ENCODE measurements at places on chromosomes 3 and 15.
A peak's percentile ranks its signal among the peaks of the same experiment; 100 is the strongest.

DNA sequence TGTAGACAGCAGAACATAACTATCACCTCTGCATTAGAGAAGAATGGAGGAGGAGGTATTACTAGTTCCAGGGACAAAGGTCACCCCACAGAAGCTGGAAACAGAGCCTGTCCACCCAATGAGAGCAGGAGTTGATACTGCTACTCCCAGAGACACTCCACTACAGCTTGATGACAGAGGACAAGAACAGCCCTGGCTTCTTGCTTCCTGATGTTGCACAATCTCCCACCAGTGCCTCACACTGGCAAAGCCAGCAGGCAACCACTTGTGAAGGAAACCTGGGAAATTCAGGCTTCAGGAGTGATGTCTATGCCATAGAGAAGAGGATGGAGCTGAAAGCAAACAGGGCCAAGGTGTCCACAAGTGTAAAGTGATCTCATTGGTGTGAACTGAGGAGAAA lies 78.0 kb upstream of the POU1F1 start:
- no peak for DNase-seq

GRCh38 chr15:94383706-94384105 lies 152.3 kb downstream of the MCTP2 start:
- DNase-seq: no peak

DNA sequence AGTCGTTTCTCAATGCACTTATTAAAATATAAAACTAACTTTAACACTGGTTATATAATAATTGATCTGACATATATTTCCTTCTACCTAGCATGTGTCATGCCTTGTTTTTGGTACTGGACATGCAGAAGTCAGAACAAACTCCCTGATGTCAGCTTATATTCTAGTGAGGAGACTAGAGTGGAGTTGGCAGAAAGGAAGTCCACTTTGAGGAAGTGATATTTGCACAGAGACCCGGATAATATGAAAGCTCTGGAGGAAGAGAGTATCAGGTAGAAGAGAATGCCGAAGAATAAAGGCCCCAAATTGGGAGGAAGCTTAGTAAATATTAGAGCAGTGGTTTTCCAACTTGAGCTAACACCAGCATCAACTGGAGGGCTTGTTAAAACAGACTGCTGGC lies 24.6 kb upstream of the ZNF280D start:
- no peak for DNase-seq

DNA sequence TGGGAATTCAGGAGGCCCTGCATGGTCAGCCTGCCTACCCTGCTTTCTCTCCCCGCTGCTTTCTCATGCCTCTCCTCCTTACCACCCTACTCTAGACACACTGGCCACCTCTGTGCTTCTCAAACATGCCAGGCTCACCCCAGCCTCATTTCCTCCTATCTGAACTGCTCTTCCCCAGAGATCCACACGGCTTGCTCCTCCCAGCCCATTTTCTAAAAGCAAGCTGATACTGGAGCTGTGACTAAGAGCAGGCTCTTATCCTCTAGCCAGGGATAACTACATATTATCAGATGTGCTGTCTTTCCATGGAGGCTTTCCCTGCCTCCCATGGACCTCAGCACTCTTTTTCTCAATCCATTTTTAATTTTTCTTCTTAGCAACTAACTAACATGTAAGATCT lies 85.9 kb downstream of the BOC start:
- DNase-seq: no peak

DNA sequence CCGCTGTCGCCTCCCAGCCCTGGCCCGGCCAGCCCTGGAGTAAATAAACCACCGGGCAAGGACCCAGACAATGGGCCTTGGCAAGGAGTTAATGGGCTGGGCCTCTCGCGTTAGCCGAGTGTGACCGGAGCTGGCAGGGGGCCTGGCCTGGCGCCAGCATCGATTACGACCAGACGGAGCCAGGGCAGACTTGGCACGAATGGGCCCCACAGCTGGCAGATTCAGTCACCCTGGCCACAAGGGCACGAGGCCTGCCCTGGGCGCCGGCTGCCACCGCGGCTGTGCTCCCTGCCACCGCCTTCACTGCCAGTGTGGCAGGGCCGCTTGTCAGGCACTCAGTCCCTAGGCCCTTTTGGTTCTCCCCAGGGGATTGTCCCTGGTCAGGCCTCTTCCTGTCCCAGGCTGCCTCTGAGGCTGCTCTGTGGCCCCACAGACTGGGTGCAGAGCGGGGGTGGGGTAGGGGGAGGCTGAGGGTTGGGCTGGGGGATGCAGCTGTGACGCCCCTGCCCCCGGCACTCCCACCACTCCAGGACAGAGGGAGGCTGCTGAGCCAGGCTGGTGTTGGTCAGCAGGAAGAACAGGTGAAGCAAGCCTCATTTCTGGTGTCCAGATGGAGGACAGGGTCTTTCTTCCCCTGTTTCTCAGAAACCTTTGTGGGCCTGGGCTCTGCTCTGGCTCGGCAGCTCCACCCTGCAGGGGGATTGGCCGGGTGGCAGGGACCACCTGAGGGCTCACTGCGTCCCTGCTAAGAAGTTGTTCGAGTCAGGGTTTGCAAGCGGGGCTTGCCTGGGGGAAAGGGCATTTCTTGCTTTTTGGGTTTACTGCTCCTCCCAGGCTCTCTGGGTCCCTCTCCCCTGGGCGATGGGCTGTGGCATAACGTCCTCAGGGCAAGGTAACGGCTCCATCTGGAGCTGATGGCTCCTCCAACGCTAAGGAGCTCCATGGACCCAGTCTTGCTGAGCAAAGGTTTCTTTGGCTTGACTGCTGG lies 30.5 kb upstream of the SRP14 start:
- peak; percentile 90 for DNase-seq

DNA sequence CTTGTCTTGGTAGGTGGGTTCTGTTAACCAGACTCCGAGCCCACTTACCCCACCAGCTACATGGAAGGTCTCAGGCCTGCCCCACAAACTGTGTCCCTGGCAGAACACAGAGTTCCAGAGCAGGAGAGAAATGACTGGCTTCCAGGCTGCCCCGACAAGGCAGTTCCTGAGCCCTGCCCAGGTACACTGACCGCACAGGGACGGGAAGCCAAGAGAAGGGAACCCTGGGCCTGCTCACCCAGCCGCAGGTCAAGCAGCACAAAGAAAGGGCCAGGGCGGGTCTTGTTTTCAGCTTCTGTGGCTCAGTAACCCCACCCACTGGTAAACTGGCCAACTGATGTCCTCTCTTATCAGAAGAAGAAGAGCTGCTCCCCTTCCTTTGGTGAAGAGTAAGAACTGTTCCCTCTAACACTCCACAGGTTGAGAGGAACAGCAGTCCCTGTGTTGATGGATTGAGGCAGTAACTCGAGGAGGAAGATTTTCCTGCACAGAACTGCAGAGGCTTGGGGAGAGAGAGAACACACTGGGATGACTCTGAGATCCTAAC lies 68.4 kb downstream of the CRTC3 start:
- no peak for DNase-seq

- no peak for DNase-seq
Measured at GRCh38 chr15:86855307-86856291, 775.9 kb downstream of the AGBL1 start.

GRCh38 chr3:172319595-172319994 lies 128.7 kb downstream of the GHSR start:
- no peak for DNase-seq

GRCh38 chr3:134516905-134517304 lies 31.0 kb downstream of the CEP63 start:
- no peak for DNase-seq

GRCh38 chr15:89307791-89308190 lies 26.8 kb downstream of the POLG start:
- DNase-seq: no peak

GRCh38 chr3:33315826-33316225 lies 38.6 kb downstream of the FBXL2 start:
- no peak for DNase-seq

GRCh38 chr3:150876611-150877265 lies 28.5 kb downstream of the MINDY4B start:
- no peak for DNase-seq

DNA sequence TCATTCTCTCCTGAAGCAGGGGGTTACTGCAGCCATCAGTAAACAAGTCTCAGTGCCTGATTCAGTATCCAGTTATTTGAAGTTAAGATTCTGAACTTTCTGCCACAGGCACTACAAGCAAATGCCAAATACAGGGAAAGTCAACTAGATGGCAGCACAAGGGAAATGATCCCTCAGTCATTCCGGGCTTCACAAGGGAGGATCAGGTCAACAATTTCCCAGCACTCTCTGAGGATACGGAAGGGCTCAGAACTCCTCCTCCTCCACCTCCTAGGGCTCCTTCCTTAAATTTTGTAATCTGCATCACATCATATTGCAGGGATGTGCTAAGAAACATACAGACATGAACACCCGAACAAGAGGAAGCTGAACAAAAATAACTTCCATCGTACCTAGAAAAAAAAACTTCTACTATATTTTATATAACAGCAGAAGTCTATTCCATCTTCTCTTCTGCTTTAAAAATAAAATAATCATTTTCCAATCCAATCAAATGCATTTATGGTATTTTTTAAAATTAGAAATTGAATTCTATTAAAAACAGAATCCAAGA lies 187.1 kb downstream of the FMN1 start:
- DNase-seq: no peak

GRCh38 chr3:149581248-149581647 lies 76.6 kb downstream of the WWTR1 start:
- DNase-seq: no peak

DNA sequence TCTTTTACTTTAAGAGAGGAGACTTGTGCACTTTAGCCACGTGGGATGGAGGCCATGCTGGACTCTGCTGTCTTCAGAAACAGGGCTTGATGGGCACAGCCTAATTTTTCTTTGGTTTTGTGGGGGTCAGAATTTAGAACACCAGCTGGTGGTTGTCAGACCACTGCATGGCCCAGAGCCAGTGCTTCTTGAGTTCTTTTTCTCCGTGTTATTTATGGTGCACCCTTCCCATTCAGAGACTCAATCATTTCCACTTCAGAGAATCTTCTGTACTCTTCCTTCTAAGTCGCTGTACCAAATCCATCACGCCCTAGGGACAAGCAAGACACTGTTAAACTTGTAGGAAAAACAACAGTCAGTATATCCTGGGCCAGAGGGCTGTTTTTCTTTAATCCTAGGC lies 20.1 kb downstream of the PRR23A start:
- DNase-seq: no peak

GRCh38 chr15:84915606-84915958 lies 31.1 kb downstream of the SLC28A1 start:
- DNase-seq: no peak

- DNase-seq: no peak
Measured at GRCh38 chr3:126536126-126536525, 12.2 kb downstream of the CHST13 start.

- DNase-seq: no peak
Measured at GRCh38 chr3:12421132-12421531, 63.1 kb upstream of the TSEN2 start.

GRCh38 chr3:15284121-15284889 lies 48.1 kb downstream of the SH3BP5 start:
- DNase-seq: peak; percentile 69

DNA sequence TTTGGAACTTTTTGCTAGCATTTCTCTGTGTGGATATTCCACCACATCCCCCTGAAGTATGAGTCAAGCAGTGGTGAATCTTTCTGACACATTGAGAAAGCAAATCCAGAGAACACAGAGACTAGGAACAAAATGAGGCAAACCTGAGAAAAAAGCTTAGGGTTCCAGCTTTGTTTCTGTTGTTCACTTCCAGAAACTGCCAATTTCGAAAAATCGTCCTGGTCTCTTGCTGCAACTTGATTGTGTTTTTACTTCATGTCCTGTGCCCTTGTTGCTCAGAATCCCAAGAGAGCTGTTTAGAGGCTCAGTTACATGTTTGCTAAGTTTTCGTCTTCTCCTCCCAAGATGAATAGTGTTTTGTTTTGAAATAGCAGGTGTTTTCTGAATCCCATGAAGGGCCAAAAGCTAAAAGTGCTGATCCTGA lies 13.7 kb downstream of the MAP2K1 start:
- no peak for DNase-seq

DNA sequence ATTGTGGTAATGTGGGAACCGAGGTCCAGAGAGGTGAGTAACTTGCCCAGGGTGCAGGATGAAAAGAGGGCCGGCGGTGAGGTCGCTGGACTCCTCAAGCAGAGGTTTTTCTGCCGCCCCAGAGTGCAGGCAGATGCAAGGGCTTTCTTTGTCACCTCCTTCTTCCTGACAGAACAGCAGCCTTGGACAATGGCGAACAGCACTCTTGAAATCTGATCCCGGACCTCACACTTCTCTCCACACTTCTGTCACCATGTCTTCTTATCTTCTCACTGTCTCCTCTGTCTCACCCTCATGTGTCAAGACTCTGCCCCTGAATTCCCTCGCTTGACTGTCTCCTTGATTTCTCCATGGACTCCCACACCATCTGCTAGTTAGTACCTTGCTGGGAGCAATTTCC lies 15.4 kb upstream of the VPS8 start:
- DNase-seq: no peak

- DNase-seq: peak; percentile 76
Measured at GRCh38 chr3:5426094-5426883, 238.8 kb downstream of the EDEM1 start.

DNA sequence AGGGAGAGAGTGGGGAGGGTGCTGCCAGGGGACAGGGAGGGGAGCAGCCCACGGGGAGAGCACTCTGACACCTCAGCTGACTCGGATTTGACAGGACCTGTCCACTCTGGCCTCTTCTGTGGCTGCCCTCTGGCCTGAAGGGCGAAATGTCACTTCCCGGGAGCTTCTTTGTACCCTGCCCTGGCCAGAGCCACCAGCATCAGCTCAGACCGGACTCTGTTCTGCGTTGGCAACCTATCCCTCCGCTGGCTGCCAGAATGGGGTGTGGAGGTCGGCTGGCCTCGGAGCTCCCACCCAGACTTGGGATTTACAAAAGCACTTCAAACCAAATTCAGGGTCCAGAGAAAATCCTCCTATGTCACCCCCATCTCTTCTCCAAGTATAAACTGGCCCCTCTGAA lies 336.7 kb upstream of the FRG2C start:
- no peak for DNase-seq

DNA sequence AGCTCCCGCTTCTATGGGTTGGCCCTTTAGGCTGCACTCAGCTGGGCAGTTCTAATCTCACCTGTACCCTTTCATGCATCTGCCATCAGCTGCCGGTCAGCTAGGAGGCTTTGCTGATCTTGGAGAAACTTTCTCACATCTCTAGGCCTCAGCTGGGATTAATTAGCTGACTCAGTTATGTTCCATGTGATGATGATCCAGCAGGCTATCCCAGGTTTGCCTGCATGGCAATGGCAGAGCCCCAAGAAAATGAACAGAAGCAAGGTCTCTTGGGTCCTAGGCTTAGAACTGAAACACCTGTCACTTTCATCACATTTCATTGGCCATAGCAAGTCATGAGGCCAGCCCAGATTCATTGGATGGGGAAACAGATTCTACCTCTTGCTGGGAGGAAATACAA lies 304.6 kb upstream of the TBC1D5 start:
- no peak for DNase-seq

GRCh38 chr3:72553298-72553697 lies 294.9 kb downstream of the SHQ1 start:
- no peak for DNase-seq

DNA sequence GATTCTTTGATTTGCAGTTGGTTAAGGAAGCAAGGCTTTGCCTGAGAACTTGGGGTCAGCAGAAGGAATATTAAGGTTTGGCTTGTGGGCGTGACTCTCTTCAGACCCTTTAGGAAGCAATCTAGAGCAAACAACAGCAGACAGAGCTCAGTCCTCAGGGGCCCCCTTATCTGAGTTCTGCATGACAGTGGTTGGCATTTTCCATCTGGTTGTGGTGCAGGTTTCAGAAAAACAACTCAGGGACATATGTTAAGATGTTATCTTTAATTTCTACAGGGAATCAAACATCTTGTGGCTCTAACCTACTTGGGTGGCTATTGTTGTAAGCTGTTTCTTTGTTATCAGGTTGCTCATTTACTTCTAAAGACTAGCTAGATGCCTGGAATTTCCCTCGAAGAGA lies 141.4 kb downstream of the VPS8 start:
- DNase-seq: no peak

Data from NCI-H510A (cell line).